ENCODE measurements at places on chromosomes 11 and 22.
A peak's percentile ranks its signal among the peaks of the same experiment; 100 is the strongest.

DNA sequence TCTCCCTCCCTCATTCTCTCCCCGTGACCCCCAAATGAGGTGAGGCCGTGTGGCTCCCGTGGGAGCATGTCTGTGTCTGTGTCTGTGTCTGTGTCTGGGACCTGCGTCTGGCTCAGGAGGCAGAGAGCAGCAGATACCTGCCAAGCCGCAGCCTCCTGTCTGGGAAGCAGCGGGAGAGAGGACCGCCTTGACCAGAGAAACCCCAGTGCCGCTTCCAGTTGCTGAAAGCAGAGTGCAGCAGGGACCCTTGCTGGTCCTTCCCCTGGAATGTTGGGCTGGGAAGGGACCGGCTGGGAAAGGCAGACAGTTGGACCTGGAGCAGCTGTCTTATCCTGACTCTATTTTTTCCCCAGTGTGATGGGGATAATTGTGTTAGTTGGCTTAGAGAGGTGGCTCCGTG, 525 bp downstream of the CSDC2 start:
- DNase-seq: no peak

DNA sequence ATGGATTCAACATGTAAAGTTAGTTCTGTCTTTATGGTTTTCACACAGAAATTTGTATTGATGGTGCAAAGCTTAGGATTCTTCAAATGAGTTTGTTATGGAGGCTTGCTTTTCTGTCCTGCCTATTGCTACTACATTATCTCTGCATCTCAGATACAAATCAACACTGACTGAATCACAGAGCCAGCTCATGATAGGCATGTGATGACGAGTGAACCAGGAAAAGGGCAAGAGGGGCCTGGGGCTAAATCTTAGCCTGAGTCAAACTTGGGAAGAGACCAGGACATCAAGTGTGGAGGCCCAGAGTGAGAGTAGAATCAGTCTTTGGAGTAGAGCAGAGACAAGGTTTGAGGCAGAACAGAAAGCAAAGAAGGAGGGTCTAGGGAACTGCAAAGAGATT, 107.1 kb upstream of the CD44 start:
- no peak for DNase-seq

- DNase-seq: no peak
Measured at GRCh38 chr11:66189031-66189745, 79.3 kb upstream of the RAB1B start.

DNA sequence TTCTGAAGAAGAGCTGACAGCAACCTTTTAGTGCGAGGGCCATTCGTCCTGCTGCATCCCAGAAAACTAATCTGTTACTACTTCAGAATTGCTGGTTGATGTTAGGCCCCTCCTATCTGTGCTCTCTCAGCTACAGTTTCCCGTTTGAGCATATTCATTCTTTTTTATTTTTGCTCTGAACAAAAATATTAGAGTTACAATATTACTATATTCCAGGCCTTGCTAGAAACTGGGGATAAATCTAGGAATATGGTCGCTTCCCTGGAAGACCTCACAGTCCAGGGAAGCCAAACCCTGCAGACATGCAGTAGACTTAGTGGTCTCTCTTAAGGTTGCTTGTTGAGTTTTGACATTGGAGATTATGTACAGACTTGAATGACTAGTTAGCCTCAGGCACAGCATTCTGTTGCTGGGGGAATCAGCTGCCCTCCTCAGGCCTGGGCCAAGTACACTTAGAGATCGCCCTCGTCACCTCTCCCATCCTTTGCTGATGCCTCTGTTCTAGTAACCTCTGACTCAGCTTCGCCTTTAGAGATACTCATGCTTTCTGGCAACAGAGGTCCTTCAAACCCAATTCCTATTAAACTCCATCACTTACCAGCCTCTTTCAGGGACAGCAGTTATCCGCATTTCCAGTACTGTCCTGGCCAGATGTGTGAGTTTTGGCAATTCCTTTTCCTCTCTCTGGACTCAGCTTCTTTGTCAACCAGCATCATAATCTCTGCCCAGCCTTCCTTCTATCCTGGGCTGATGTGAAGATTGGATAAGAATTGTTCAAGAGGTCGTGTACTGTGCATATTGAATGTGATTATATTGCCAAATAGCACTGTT, 698 bp upstream of the ANAPC15 start:
- no peak for DNase-seq

DNA sequence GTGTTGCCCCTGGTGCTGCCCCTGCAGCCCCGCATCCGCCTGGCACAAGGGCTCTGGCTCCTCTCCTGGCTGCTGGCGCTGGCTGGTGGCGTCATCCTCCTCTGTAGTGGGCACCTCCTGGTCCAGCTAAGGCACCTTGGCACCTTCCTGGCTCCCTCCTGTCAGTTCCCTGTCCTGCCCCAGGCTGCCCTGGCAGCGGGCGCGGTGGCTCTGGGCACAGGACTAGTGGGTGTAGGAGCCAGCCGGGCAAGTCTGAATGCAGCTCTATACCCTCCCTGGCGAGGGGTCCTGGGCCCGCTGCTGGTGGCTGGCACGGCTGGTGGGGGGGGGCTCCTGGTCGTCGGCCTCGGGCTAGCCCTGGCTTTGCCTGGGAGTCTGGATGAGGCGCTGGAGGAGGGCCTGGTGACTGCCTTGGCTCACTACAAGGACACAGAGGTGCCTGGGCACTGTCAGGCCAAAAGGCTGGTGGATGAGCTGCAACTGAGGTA, 278 bp downstream of the ROM1 start:
- DNase-seq: no peak

DNA sequence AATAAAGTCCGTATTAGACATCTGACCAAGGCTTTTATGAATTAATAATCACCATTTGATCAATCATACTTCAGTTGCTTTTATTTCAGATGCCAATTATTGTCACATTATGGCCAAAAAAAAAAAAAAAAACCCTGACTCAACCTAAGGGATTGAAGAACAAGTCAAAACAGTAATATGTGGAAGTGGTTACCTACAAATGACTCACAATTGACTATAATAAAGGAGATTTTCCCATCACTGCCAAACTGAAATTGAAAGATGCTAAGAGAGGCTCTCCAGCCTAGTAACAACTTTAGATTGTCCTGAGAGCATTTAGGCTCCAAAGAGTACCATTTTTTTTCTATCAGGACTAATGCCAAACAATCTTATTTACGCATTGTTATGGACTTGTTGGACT, 35.2 kb downstream of the SOX6 start:
- DNase-seq: no peak

GRCh38 chr11:125091247-125091876, 20.1 kb downstream of the TMEM218 start:
- DNase-seq: peak; percentile 17

DNA sequence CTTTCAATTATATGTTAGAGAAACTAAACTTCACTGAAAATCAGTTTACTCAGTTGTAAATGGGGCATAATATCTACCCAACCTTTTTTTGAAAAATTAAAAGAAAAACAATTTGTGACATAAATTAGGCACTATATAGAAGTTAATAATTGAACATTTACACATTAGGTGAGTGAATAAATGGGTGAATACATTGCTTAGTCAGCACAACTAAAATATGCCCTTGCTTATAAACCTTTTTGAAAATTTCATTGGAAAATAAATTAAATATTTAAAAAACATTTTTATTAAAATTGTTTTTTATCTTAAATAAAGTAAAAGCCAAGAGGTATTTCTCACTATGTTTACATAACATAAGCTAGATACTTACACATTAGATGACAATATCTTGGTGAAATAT, 994.5 kb upstream of the TENM4 start:
- DNase-seq: no peak
